Stimulated activated CD8-positive, alpha-beta memory T cell treated with anti-CD3 and anti-CD28 coated beads, Interleukin-2, amount 100 ng/mL, for 1 hour (primary cell): ENCODE measurements at places on chromosomes 2 and 18.

- DNase-seq, result no peak
Measured at GRCh38 chr18:26764586-26764985, 100.9 kb downstream of the AQP4 start.

GRCh38 chr2:82789851-82790205 is 1669.3 kb downstream of the SUCLG1 start:
- DNase-seq, result no peak

GRCh38 chr2:216335252-216335651 is 37.0 kb downstream of the MARCHF4 start:
- no peak for DNase-seq

DNA sequence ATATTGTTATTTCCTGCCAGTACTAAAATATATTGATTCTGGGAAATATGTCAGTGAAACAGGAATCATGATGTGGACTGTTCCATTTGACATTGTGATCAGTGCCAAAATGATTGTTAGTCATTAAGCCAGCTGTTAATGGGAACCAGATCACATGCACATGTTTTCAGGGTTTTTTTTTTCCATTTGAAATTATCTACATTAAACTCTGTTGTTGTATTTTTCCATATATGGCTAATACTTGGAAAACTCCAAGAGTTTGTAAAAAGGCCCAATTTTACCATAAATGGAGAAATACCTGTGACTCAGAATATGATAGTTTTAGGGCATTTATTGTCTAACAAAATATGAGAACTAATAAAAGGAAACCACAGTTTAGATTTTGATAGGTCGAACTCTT is 13.4 kb downstream of the ITGAV start:
- DNase-seq, result no peak

DNA sequence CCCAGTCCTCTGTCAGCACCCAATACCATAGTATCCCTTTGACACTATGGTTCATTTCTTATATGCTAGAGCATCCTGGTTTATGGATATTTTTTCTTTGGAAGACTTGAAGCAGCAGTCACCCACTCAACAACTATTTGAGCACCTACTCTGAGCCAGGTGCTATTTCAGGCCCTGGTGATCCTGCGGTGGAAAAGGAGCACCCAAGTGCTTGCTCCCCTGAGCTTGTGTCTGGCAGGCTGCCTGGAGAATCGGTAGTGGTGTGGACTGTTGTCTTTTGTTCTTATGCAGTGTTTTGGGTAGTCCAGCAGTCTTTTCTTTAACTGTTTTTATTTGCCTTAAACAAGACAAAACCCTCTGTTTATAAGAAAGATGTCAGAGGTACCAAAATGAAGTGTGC is 28.9 kb downstream of the NCK2 start:
- DNase-seq, result no peak

- DNase-seq, result no peak
Measured at GRCh38 chr2:69375494-69376353, 11.3 kb downstream of the GFPT1 start.
